Stimulated activated effector memory CD8-positive, alpha-beta T cell treated with anti-CD3 and anti-CD28 coated beads, Interleukin-12 subunit alpha, Interleukin-12 subunit beta, amount 100 ng/mL, for 72 hours (primary cell): ENCODE measurements at places on chromosomes 1 and 21.

DNA sequence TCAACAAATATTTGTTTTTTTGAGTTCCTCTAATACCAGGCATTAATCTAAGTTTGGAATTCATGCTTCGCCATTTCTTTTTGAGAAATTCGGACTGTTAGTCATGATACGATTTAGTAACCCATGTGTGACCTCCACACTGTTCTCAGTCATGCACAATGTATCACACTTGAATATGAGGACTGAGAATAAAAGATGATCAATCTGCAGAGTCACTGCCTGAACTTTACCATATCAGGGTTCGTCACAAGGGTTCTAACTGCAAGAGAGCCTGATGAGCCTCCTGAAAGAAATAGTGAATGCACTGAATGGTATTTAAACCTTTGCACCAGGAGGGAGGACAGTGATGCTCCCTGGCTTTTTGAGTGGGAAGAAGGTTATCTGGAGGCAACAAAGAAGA lies 10.9 kb upstream of the FASLG start:
- DNase-seq: no peak

DNA sequence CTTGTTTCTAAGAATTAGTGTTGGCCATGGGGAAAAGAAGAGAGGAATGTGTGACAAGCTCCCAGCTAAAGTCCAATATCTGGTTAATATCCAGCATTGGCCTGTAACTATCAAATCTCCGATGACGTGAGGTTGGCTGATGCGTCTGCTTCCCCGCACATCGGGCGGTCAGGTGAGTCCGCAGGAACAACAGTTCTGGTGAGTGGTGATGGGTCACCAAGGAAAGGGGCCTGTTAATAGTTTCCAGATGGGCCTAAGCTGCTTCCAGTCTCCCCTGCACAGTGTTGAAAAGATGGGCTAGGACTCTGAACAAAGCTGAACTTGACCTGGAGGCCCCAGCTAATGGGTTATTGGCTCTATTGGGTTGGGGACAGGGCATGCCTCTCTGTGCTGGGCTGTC lies 193.1 kb upstream of the EDN2 start:
- no peak for DNase-seq

- no peak for DNase-seq
Observed at GRCh38 chr1:94982398-94982797, 55.5 kb upstream of the CNN3 start.

DNA sequence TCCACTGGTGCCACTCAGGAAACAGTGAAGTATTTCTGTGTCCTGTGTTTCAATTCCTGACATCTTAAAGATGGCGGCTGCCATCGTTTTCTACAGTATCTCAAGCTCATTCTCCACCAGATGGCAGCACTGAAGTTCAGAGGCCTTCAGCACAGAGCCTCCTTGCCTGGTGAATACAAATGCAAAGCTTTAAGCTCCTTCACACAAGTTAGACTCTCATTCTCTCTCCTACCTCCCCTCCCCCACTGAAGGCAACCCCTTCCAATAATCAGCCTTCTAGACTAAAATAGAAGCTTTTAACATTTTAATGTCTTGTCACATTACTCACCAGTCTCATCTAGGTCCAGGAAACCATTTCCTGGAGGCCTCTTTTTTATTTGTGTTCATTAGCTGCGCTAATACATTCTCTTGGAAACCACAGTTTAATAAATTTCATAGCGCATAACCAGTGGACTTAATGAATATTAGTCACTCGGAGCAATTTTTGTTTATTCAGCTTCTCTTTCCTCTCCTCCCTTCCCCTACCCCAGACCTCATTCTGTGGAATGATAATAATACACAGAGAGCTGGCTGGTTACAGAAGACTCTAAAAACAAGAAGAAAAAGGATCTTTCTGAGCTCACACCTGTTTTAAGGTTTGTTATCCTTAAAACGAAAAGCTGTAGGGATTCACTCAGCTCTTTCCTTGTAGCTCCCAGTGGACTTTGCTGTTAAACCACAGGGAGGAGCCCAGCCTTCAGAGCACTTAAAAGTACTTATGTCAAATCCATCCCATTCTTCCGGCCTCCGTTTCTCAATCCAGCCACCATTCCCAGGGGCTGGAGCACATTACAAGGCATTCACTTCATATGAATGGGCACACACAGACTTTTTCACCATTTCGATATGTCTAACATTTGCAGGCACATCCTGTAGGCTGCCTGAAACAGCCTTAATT lies 384.9 kb downstream of the HLX start:
- peak; percentile 59 for DNase-seq

DNA sequence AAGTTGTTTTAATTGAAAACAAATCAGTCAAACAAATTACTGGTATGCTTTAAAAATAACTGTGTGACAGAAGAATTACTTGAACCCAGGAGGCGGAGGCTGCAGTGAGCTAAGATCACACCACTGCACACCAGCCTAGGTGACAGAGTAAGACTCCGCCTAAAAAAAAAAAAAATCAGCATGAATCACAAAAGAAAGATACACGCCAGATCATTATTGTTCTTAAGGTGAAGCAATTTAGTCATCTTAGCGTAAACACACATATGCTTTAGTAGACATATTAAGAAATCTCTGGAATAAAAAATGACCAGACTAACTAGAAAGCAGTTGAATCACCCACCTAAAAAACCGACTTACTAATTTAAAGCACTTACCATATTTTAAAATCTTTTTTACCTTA lies 20.2 kb downstream of the RERE start:
- no peak for DNase-seq

DNA sequence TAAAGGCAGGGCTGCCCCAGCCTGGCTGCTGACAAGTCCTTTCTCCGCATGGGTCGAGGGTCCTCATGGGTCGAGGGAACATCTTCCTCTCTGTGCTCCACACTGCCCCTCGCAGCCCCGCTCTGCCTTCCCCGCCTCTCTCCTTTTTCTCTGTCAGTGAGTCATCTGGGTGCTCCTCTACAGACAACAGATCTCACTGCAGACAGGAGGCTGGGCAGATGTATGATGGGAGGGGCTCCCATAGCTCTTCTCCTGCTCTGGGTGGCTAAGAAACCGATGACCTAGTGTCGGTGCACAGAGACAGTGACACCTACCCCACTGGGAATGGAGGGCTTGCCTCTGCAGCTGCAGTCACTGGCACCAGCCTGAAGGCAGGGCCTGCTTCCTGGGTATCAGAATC lies 5.5 kb downstream of the KCNA10 start:
- DNase-seq: no peak
